ENCODE measurements at places on chromosomes 4 and X.

- peak; percentile 1 for DNase-seq
Observed at GRCh38 chrX:8179656-8180055, 8.6 kb upstream of the VCX2 start.

DNA sequence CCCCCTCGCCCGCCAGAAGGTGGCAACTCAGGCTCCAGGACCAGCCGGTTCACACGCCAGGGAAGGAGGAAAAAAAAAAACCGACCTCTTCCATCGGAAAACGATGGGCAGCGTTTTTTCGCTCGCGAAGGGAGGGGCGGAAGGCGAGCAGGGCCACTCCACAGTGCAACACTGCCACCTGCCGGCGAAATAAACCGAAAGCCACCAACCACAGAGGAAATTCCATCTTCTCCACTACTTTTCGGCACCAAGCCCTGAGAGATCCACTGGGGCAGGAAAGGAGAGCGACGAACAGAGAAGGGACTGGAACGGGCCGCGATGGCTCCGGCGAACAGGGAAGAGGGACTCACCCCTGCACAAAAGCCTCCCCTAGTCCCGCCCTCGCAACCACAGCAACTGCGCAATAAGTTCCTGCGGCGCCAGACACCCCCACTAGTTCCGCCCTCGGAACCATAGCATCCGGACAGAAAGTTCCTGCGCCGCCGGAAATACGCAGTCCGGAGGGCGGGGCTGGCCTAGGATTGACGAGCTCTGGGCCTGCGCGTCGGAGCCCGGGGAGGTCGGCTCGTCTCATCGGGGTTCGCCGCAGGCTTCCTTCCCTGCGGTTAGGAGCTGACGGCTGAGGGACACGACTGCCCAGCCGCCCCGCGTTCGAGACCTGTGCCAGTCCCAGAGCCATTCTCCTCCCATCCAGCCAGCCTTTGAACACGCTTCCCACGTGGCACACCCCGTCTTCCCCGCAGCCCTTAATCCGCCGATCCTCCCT lies 23.4 kb downstream of the FAM156A start:
- DNase-seq = peak; percentile 57

GRCh38 chr4:74230902-74231499 lies 73.1 kb downstream of the MTHFD2L start:
- DNase-seq = no peak

- DNase-seq = no peak
Observed at GRCh38 chrX:323721-324628, 5.4 kb upstream of the GTPBP6 start.

GRCh38 chr4:17398035-17398434 lies 113.9 kb downstream of the QDPR start:
- no peak for DNase-seq

DNA sequence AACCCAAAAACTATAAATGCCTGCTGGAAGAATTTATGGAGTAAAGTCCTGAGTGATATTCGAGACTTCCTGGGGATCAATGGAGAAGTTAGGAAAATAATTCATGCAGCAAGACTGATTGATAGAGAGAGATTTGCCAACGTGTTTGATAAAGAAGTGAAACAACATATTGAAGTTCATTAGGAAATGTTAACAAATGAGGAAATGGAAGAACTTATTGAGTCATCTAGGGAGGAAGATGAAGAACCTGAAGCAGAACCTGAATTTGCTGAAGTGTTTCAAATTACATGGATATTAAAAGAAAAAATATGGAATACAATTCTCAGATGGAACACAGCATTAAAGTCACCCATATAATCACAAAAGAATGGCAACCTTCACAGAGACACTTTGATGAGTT lies 39.0 kb downstream of the DDX60 start:
- DNase-seq = no peak

DNA sequence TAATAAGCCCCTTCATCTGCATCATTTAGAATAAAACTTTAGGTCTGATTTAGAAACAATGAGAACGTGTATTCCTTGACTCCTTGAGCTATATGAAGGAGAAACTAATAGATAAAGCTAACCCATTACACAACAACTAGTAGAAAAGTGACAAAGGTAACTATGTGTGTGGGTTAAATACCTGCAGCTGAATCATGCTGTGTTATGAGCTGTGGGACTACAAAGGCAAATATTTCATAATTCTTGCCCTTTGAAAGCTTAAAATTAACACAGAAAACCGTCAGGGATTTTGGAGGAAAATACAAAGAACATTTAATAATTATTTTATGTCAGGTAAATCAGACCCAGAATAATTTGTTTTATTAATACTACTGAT lies 898 bp upstream of the NDP start:
- no peak for DNase-seq

- no peak for DNase-seq
Observed at GRCh38 chrX:106802063-106802387, 448 bp upstream of the TBC1D8B start.

- no peak for DNase-seq
Observed at GRCh38 chrX:2469196-2469685, 31.5 kb downstream of the DHRSX start.

- no peak for DNase-seq
Observed at GRCh38 chr4:23333556-23333945, 556.3 kb downstream of the PPARGC1A start.

- no peak for DNase-seq
Observed at GRCh38 chrX:37754516-37754915, 25.3 kb upstream of the CYBB start.

GRCh38 chr4:38205261-38205660 lies 245.1 kb downstream of the PTTG2 start:
- DNase-seq = no peak

GRCh38 chr4:21986307-21986706 lies 37.7 kb upstream of the KCNIP4 start:
- no peak for DNase-seq

DNA sequence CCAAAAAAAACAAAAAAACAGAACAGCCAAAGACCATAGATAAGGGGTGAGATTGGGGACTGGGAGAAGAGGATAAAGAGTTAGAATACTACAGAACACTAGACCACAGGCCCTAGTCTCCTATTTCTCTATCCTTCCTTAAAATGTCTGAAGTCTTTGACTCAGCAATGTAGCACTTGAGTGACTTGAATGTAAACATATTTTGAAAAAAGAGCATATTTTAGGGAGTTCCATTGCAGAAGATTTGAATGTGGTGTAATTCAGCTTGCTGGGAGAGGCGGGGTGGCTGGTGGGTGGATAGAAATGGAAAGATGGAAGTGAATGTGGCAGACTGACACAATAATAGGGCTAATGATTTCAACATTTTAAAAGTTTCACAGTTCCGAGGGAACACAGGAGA lies 144.9 kb downstream of the CHIC2 start:
- no peak for DNase-seq

DNA sequence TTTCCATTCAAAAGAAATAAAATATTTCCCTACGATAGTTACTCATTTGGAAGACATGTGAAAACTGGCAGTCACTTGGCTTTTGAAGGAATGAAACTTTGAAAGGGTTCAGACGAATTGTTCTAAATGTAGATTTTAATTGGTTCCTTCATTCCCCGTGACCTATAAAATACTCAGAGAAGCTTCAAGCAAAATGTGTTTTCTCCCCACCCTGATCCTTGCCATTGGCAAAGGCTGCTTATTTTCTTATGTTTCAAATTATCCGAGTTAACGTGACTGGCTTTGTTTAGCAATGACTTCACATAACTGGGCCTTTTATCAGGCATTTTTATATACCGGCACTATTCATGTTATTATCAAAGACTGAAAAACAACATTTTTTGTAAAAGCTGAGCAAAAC lies 204.1 kb upstream of the NEIL3 start:
- no peak for DNase-seq

DNA sequence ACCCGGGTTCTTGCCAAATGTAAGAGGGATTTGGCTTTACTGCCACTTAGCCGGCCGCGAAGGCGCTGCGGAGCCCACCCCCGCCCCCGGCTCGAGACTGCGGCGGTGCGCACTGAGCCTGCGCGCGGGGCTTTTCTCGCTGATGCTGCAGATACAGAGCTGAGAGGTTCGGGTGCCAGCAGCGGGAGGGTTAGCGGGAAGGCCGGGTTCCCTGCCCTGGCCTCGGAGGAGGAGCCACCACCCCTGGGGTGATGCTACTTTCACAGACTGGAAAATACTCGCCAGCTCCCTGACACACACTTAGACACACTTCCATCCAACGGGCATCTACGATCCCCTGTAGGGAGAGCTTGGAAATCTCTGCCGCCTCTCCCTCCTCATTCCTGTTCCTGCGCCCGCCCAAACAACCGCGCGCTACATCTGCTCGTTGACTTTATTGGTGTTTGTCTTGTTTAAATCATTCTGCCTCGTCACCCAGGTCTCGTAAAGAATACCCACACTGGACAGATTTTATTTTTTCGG lies 2.1 kb upstream of the PCDH7 start:
- DNase-seq = no peak

DNA sequence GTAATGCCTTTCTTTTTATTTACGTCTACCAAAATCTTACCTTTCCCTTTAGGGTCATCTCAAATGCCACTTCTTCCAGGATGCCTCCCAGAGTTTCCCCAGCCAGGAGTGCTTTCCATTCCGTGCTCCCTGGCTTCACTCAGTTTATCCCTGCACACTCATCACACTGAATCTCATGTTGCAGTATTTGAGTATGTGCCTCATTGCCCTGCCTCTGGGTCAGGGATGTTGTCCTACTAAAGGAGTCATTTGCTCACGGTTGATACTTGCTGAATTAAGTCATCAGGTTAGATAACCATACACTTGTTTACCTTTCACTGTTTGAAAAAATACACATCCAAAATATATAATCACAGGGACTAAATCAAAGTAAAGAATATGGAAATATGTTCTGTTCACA lies 356.2 kb upstream of the GATB start:
- no peak for DNase-seq

DNA sequence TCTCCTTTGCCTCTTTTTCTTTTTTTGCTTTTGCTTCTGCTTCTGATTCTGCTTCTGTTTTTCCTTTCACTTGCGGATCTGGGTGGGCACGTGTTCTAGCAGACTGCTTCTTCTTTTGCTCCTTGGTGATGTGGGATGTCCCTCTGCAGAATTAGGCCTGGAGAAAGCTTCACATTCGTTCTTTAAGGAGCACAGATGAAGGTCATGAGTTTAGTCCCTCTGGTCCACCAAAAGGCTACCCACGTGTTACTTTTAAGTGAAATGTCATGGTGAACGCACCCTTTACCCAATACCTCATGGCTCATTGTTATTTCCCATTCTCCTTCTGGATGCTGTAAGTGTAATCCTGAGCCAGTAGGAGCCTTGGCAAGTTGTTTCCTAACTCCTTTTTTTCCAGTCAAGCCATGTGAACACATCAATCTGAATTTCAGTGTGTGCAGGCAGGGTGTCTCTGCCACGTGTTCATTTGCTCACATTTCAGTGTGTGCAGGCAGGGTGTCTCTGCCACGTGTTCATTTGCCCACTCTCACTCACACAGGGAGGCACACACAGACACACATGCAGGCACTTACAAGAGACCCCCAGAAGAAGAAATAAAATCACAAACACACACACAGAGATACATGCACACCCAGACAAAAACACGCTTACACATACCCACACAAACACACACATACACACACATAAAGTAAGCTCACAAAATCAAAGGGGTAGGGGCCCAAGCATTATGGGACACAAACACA lies 36.9 kb downstream of the NBDY start:
- no peak for DNase-seq

- DNase-seq = no peak
Observed at GRCh38 chrX:154462396-154462795, 4.3 kb downstream of the PLXNA3 start.

DNA sequence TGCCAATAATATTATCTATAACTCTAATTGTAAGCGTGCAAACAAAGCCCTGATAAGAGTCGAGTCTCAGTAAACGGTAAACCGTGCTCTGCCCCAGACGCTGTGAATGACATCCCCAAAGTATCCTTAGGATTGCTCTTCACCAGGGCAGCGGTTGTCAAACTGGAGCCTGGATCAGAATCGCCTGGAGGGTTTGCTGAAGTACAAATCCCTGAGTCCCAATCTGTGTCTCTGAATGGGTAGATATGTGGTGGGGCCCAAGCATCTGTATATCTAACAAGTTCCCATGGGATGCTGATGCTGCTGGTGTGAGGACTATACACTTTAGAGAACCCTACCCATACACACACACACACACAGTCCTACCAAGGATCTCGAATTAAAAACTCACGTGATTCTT lies 813 bp upstream of the APBB2 start:
- DNase-seq = no peak

DNA sequence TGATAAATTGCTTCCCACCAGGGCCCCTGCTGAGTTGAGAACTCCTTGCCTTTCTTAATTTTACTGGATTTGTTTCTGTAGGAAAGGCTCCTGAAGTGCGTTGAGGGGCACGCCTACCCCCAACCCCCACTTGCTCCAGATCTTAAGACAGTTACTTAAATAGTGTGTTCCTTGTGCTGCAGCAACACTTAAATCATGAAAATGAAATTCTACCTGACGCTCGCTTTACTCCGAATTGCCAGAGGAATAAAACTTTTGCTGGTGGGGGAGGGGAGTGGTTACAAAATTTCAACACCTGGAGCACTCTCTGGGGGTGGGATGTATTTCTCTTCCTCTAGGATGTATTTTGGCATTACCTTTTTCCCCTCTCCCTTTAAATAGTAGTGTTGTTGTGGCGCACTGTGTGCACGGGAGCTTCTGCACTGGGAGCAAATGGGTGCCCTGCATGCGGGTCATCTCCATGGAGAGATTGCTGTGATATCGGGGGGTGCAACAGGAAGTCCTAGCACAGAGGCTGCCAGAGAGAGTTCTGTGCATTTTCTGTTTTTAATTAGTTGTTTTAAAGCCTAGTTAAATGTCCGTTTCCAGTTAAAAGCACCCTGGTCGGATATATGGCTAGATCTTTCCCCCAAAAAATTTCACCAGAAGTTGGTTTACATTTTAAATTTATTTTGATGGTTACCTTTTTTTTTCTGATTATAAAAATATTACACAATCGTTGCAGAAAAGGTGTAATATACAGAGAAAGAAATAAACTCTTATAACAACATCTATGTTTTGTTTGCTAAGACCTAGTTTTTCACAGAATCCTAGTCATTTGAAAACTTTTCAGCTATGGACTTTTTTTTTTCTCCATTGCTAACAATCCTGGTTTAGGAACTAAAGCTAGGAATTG lies 207.7 kb downstream of the SOWAHB start:
- no peak for DNase-seq

GRCh38 chrX:87873347-87873941 lies 355.8 kb downstream of the KLHL4 start:
- no peak for DNase-seq

- DNase-seq = no peak
Observed at GRCh38 chr4:119725688-119726330, 97.2 kb upstream of the PDE5A start.

GRCh38 chr4:127844601-127845116 lies 36.0 kb upstream of the PLK4 start:
- DNase-seq = no peak

All from NCI-H524 treated with DMSO at 0.1 percent for 48 hours (cell line).